Stimulated activated CD8-positive, alpha-beta memory T cell treated with anti-CD3 and anti-CD28 coated beads, Interleukin-12 subunit alpha, Interleukin-12 subunit beta, amount 100 ng/mL, for 4 hours (primary cell): ENCODE measurements at places on chromosomes 1 and 21.

- DNase-seq = no peak
These were observed 173.6 kb upstream of the KCTD3 start for GRCh38 chr1:215393476-215393875.

- DNase-seq = no peak
These were observed 23.1 kb upstream of the CNN3 start for GRCh38 chr1:94949681-94950661.

DNA sequence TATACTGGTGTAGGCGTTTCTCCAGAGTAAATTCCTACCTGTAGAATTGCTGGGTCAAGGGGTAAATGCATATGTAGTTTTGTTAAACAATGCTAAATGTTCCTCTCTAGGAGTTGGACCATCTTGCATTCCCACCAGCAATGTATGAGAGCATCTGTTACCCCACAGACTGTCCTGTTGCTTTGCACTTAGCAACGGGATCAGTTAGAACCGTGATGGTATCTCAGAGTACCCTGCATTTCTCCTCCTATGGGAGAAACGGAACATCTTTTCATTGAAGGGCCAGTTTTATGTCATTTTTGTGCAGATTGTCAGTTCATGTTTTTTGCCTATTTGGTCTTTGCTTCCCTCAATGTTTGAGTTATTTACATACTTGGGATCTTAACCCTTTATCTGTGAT is 18.0 kb upstream of the RIPPLY3 start:
- DNase-seq = no peak

GRCh38 chr1:111959436-111959835 is 30.0 kb downstream of the KCND3 start:
- no peak for DNase-seq

DNA sequence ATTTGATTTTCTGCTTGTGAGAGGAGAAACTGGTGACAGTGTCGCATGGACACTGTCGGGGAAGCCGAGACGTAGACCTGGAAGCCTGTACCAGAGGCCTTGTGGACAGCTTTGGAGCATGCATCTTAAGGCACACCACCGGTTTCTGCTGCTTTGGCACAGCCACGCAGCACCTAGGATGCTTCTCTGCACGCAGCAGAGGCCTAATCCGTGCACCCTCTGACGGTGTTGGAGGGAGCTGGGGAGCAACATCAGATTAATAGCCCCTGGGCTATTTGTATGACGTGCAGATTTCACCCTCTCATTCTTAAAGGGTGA is 30.3 kb downstream of the TEX35 start:
- DNase-seq = no peak

GRCh38 chr1:232669981-232670747 is 40.2 kb upstream of the SIPA1L2 start:
- no peak for DNase-seq

GRCh38 chr1:110341146-110341871 is 2.1 kb downstream of the RBM15 start:
- no peak for DNase-seq

DNA sequence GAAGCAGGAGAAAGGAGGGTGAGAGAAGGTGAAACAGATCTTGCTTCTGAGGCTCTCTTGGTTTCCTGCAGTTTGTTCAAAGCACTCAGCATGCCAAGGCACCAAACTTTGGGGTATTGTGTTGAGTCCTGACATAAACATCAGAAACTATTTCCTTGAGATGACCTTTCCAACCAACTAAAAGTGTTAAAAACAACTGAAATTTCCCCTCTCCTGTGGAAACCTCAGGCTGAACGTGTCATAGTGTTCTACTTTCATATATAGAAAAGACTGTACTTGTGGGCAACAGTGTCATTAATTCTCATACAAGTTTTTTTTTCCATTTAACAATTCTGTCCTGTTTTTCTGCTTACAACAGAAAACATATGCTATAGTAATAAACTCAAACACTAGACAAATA is 6.3 kb upstream of the LYST start:
- DNase-seq = no peak
